NCI-H187 (cell line): ENCODE measurements at places on chromosomes 11 and 22.

DNA sequence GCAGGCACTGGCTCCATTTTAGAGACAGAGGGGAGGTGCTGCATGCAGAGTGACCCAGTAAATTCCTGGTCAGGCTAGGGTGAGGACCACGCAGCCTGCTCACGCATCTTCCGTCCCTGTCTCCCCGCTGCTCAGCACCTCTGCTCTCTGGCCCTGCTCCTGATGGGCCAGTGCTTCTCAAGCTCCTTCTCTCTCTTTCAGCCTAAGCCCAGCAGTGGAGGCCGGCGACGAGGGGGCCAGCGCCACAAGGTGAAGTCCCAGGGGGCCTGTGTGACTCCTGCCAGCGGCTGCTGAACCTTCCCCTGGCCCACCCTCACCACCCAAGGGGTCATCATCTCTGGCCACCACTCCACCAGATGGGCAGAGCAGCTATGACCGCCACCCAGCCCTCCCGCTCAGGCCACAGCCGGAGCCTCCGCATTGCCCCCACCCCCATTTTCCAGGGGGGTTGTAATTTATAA lies 24.7 kb downstream of the GTPBP1 start:
- no peak for DNase-seq

DNA sequence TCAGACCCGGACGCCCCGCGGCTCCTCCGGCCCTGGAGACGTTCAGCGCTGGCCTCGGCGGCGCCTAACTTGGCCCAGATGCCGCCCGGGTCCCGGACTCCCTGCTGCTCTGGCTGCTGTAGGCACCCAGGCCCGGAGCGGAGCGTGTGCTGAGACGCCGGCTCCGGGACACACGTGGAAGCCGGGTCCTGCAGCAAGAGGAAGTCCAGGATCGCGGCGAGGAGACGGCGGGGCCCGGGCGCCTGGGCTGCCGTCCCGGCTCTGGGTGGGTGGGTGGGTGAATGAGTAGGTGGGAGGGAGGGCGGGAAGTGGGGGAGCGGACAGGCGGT lies 223 bp downstream of the WT1 start:
- DNase-seq, result no peak

- no peak for DNase-seq
Observed at GRCh38 chr11:14258221-14258935, 100.6 kb downstream of the RRAS2 start.

DNA sequence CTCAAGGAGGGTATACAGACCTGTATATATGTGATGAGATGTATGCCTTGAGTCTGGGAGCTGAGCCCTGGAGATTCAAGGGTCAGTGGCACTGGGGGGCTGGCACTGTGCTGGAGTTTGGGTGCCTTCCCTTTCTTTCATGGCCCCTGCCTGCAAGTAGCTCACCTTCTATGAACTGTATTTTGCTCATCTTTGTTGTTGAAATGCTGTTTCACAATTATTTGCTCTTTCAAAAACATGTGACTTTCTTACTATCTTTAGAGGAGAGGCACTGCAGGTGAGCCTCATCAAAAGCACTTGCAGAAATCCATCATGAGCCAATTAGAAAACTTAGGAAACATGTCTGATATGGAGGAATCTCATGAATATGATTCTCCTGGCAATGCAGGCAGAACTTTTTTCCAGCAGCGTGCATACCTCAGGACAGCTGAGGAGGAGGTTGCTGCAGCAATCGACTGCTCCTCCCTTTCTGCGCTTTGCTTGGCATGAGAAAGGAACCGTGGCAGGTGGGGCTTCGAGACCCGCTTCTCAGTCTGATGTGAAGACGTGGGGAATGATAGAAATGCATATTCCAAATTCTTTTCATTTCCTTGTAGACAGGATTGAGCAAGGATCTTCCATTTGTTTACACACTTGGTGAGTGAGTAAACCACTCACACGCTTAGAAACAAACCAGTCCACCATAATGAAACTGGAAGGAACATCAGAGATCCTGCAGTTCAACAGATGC lies 178.4 kb upstream of the E2F8 start:
- DNase-seq, result no peak

- no peak for DNase-seq
Observed at GRCh38 chr11:104053743-104054478, 17.5 kb downstream of the DDI1 start.

DNA sequence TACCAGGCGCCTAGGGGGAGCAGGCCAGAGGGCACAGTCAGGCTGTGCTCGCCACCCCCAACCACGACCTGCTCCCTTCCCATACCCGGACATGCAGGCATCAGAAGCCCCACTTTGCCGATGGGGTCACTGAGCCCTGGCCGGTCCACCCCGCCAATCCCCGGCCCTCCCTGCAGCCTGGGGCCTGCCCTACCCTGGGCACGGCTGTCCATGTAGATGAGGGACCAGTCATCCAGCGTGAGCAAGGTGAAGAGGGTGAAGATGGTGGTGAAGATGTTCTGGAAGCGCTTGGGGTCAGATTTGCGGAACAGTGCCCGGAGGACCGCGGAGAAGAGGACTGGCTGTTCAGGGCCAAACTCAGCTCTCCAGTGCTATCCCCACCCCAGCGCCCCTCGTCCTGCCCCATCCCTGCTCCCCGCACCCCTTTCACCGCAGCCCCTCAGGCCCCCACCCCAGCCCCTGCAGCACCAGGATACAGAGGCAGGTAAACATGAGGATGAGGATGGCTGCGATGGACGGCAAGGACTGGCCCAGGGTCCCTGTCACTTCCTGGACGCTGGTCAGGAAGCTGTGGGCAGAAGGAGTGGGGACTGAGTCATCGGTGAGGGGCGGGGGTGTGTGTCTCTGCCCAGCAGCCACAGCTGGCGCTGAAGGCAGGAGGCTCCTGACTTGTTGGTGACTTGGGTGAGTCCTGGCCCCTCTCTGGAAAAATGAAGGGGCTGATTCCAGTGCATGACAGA lies 5.5 kb downstream of the CATSPER1 start:
- DNase-seq, result no peak

GRCh38 chr11:130247319-130247718 lies 67.4 kb downstream of the ZBTB44 start:
- no peak for DNase-seq

DNA sequence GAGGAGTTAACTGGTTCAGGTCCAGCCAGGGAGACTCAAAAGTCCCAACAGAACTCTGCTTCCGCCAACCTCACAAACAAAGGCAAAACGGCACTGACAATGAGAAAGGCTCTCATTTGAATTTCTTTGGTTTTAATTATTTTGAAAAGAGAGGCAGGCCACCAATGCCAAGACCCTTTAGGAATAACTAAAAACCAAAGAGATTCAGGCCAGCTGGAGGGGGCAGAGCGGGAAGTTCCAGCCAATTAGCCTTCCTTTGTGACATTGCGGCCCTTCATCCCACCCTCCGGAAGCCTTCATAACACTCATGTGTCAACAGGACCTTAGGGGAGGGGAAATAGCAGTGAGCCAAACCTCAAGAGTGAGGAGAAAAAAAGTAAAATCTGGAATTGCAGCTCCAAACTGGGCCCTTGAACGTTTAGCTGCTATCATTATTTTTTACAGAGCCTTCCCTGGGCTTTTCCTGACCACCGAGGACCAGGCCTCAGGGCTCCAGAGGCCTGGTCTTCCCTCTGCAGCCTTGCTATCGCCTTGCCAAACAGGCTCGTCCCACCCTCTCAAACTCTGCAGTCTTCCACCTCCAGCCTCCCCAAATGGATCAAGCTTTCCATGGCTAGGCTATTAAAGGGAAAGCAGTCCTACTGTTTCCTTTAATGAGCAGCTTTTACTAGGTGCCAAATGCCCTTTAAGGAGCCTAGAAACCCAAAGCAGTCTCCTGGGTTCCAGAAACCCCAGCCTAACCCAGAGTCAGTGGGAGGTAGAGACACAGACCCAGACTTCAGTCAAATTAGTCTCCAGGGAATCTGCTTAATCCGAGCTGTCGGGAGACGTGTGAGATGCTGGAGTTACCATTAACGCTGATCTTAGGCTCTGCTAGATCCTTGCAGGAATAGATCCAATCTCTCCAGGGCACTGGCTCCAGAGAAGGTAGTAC lies 114.2 kb downstream of the CCDC34 start:
- no peak for DNase-seq
